ENCODE measurements at places on chromosomes 1 and 21. TPM values are rescaled to one million over a fixed set of nuclear protein-coding genes. Genes with fewer than 3 reads are reported as not detected.

Gene MTX1
- 50.3 TPM for polyA plus RNA-seq

Gene TFF2
- polyA plus RNA-seq: not detected

Gene OR10K1
- polyA plus RNA-seq: 0.06 TPM

Gene CD2
- 0.45 TPM for polyA plus RNA-seq

Gene LDLRAD1
- polyA plus RNA-seq: not detected

Gene KCNJ6
- polyA plus RNA-seq: 0.35 TPM

Gene CNIH3
- 11.1 TPM for polyA plus RNA-seq

Gene FTCD
- polyA plus RNA-seq: 34.2 TPM

Gene TMCC2
- 7.1 TPM for polyA plus RNA-seq

Gene ANGPTL7
- not detected for polyA plus RNA-seq

Gene LCE1D
- polyA plus RNA-seq: not detected

Gene HAO2
- 102 TPM for polyA plus RNA-seq

Gene IL24
- polyA plus RNA-seq: 0.38 TPM

Gene VPS13D
- 24.2 TPM for polyA plus RNA-seq

Gene GJA8
- polyA plus RNA-seq: 0.31 TPM

- no peak for DNase-seq
Observed at GRCh38 chr1:162475089-162475488, 22.5 kb upstream of the UHMK1 start.

DNA sequence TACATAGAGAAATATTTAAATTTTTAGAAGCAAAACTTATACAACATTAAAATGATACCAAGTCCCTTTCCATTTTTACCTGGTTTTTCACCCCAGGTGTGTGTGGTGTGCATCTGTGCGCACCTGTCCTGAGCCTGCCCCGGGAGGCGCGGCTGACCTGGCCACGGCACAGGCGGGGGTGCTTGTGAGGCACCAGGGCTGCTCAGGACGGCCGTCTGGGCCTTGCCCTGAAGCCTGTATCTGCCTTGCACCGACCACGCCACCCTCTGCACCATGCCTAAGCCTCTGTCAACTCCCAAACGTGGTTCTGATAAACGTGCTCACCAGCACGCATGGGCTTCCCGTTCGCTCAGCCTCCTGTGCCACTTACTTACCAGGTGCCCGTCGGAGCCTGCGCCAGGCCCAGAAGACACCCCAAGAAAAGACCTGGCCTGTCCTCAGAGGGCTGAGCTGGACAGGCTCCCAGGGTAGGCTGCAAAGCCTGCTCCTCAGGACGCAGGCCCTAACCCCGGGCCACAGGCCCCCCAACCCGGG lies 20.9 kb downstream of the PANK4 start:
- DNase-seq: no peak

DNA sequence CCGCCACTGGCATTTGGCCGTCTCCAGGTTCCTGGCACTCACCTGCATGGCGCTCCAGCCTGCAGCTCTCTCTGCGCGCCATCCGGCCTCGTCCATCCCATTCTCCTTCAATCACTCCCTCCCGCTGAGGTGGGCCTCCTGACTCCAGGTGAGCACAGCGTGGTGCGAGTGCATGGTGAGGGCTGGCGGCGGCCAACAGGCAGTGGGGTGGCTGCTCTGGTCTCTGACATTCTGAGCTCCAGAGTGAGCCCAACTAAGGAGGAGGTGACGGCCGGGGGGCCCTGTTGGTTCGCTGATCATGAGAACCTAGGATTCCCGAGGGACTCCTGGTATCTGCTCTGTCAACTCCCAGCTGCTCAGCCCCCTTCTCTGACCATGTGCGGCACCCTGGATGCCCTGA lies 130.4 kb downstream of the AJAP1 start:
- DNase-seq: no peak

DNA sequence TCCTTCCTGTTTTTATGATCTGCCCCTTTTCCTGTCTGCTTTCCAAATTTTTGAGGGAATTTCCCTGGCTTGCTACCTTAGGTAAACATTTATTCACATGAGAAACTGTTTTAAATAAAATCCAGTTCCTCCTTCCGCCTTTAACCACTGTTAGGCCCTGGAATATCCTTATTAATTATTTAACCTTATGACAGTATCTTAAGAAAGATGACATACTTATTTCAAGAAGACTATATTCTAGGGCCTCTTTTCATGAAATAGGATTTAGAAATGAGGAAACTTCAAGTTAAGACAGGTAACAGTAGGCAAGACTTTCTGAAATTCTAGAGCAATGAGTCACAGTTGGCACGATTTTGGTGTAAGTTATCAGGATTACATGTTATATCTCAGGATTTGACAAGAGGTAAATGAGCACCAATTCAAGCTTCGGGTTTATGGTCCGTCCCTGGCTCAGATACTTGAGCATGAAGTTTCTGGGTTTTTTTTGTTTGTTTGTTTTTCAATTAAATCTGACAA lies 2.0 kb upstream of the TNFSF18 start:
- DNase-seq: no peak

DNA sequence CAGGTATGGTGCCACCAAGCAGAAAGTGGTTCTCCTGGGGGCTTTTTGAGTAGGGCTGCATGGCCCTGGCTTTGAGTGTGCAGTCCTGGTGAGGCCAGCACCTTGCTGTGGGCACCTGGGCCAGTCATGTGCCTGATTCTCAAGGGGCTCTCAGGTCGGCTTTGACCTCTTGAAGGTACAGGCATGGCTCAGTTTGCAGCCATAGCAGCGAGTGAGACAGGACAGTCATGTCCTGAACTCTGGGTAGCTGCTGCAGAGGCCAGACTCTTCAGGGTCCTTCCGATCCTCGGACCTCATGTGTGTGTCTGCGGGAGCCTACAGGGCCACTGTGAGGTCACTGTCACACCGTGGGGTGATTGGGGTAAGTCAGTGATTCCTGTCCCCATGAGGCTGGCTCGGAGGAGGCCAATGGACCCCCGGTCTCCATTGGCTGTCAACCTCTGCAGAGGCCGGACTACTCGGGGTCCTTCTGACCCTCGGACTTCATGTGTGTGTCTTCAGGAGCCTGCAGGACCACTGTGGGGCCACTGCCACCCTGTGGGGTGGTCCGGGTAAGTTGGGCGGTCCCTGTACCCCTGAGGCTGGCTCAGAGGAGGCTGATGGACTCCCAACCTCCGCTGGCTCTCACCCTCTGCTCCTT lies 95.2 kb upstream of the C1orf174 start:
- no peak for DNase-seq

GRCh38 chr1:12620931-12621330 lies 2.9 kb upstream of the DHRS3 start:
- no peak for DNase-seq

DNA sequence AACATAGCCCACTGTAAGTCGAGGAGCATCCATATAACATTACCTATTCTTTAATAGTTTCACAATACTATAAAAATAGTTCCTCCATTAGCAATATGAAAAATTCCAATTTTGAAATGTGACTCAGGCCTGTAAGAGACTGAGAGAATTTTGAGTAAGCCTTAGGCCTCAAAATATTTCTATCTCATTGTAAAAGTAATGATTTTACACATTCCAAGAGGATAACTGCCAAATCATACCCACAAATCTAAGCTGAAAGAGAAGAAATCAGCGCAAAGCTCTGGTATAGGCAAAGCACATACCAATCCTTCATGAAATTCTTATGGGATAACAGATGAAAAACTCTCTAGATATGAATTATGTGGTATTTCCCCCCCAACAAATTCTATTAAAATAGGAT lies 144.1 kb downstream of the CDC42BPA start:
- DNase-seq: no peak

GRCh38 chr1:92820024-92820423 lies 11.8 kb upstream of the RPL5 start:
- no peak for DNase-seq

- DNase-seq: no peak
Observed at GRCh38 chr1:96028071-96028470, 693.5 kb upstream of the PTBP2 start.

DNA sequence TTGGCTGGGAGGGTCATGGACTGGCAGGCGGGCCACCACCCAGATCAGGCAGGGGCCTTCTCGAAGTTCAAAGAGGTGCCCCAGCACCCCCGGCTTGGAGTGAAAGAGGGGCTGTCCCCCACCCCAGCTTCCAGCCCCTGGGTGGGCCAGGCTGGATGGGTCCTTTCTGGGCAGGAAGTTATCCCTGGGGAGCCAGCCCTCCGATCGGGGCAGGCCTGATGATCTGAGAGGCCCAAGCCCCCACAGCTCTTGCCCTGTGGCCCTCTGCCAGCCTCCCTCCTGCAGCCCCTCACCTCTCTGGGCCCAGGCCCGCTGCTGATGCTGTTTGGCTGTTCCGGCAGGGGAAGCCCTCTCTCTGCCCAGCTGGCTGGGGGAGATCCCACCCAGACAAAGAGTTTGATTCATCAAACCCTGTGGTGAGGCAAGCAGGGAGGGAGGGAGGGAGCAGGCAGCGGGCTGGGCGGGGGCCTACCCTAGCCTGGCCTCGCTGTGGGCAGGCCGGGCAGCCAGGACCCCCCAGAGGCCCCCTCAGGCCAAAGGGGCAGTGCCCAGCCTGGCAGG lies 2.5 kb downstream of the ARHGEF19 start:
- DNase-seq: no peak

GRCh38 chr21:14569868-14570267 lies 23.8 kb upstream of the SAMSN1 start:
- no peak for DNase-seq

GRCh38 chr1:219439376-219439775 lies 173.5 kb downstream of the ZC3H11B start:
- no peak for DNase-seq

- no peak for DNase-seq
Observed at GRCh38 chr1:162639718-162640117, 7.5 kb downstream of the DDR2 start.

DNA sequence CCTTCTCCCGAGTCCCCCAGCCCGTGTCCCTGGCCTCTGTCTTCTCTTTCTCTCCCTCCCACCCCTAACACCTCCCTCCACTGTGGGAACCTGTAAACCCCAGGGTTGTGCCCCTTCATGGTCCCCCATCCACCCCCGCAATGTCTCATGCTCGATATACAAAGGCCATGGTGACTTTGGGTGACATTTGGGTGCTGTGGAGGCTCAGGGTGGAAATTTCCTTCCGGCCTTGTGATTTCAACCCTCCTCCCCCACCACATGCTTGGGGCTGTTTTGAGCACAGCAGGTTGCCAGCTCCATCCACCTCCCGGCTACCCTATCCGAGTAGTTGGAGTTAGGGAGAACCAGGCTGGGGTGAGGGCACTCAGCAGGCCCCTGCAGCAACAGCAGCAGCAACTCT lies 25.7 kb upstream of the VPS13D start:
- DNase-seq: no peak

- no peak for DNase-seq
Observed at GRCh38 chr1:184019506-184019905, 18.0 kb downstream of the COLGALT2 start.

- DNase-seq: no peak
Observed at GRCh38 chr1:19262047-19262446, 10.4 kb downstream of the MRTO4 start.

DNA sequence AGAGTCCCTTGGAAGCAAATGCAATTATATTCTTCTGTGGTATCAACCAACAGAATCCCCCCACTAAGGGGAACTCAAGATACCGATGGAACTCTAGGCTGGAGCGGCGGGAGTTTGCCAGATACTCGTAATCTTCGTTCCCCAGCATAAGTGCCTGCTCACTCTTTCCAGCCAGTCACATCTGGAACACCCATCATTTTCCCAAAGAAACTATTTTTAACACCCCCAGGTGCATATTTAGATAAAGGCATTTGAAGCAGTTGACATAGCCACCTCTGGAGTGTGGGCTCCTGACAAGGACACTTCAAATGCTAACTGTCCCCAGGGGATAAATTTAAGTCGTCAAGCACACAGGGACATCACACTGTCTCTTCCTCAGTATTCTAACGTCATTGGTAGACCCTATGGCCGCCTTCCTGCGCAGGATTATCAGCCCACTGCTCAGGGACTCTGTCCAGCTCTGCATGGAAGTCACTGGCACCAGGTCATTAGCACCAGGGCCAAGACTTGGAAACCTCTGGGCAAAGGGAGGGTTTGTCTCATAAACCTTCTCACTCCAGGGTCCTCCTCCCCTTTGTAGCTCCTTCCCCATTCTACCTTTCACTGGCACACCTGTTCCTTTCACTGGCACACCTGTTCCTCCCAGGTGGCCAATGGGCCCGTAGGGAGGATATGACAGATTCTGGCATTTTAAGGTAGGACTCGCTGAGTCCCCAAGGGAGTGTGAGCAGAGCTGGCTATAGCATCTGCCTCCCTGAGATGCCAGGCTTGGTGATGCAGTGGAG lies 48.8 kb downstream of the H3-3A start:
- DNase-seq: no peak

DNA sequence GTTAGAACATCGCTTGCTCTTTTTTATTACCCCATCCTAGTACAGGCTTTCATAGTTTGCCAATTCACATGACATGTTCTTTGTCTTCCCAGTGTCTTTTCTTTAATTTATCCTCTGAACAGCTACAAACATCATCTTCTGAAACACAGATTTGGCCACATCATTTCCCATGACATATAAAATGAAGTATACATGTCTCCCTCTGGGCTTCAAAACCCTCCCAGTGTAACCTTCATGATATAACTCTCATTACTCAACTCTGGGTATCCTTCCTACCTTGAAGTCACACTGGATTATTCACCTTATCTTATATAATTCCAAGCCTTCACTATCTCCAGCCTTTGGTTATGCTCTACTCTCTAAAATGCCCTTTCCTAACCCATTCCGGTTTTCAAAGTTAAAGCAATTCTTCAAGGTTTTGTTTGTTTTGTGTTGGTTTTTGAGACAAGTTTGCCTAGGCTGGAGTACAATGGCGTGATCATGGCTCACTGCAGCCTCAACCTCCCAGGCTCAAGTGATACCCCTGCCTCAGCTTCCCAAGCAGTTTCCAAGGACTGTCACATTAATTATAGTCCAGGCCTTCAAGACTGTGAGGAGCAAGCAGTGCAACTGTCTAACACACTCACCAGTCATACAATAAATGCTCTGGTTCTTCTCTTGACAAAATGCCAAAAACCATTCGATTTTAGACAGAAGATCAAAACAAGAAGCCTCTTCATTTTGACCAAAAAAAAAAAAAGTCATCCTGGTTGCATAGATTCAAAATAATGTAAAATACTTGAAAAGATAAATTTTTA lies 5.8 kb downstream of the RGS1 start:
- DNase-seq: no peak

DNA sequence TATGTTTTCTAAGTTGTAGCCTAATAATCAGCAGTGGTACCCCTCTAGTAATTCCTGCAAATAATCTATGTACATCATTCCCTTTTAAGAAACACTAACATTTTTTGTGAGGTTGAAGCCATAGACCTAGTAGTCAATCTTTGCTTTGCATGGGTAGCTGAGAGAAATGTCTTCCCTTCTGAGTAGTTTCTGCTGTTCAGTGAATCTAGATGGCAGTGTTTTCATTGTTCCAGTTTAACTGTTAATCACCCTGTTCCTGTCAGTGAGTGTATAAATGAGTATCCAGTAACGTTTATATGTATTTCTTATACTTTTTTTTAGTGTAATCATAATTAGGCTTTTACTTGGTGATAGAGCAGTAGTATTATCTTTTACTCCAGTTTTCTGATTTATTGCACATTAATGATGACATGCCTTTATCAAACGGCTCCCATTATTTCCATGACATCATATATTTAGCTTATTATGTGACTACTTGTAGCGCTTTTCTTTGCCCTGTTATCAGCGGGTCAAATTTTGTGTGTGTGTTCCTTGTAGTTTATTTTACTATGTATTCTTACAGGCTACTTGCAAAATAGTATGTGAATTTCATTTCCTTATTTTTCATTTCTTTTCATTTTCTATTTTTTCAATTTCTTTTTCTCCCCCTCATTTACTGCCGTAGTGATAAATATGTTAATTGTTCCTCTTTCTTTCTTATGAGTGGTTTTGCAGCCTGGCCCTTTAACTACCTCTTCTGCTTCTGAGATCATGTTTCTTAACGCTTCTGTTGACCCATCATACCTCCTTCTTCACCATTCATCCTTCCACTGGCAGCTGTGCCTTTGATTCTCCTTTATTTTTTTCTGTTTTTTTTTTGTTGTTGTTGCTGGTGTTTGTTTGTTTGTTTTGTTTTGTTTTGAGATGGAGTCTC lies 18.8 kb downstream of the CEP350 start:
- no peak for DNase-seq

Measured in right renal pelvis (tissue), 4 donors.